ENCODE measurements at places on chromosomes 5 and 9.
A peak's percentile ranks its signal among the peaks of the same experiment; 100 is the strongest.

DNA sequence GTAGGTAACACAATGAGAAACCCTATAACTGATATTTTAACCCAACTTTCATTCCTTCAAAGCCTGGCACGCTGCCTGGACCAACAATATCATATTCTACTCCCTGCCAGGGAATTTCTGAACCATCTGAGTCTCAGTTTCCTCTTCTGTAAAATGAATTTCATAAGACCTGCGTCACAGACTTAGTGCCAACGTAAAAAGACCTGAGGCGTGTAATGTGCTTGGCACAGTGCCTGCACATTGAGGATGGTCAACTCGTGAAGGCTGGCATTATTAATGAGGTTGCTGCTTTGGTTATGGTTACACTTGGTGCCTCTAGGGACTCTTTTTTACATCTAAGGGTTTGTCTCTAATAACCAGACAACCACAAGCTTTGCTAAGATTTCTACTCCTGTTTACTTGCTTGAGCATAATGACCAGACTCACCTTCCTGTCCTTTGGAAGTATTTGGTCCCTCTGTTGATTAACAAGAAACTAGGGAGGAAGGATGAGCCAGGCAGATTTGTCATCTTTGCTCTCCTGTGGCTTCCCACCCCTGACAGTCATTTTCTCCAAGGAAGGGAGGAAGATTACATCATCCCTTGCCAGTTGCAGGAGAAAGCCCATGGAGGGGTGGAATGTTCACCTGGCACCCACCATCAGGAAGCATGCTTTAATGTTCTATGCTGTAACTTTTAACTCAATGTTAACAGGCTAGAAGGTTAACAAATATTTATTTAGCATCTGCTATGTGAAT, 79.0 kb downstream of the PAPPA start:
- DNase-seq: peak; percentile 79

DNA sequence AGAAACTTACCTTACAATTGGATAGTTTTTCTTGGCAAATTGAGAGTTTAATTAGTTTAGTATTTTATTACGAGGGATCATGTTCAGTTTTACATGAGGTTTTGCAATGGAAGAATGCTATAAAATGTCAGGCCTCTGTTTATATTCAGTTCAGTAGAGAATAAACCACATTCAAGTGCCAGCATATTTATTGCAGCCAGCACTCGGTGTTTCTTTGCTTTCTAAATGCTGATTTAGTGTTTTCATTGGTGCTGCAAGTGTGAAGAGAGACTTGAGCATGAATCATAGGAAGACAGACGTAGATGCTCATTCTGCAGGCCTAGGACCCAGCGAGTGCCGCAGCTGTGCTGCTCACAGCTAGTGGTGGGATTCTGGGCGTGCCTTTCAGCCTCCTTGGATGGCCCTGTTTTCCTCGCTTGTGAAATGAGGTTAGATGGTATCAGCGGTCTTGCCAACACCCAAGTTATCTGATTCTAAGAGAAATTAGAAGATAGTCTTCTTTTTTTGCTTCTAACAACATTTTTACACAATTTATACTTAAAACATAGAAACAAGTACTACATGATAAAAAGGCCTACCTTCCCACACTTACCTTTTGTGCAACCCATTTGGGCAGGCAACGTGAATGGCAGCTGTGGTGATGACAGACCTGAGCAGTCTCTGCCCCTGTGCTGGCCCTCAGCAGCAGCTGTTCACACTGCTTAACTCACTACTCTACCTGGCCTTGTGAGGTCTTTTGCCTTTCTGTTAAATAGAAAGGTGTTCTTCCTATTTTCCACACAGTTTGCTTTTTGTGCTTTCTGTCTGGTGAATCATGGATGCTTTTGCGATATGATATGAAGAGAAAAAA, 26.8 kb upstream of the TNFAIP8 start:
- DNase-seq: peak; percentile 61

GRCh38 chr5:43661102-43661501, 58.1 kb downstream of the NNT start:
- DNase-seq: peak; percentile 71

GRCh38 chr5:57650360-57651069, 167.9 kb upstream of the ACTBL2 start:
- DNase-seq: peak; percentile 70
